ENCODE measurements at places on chromosomes 13 and 19.

- no peak for DNase-seq
- no peaks in the 10 kb centered on the region for H3K27me3 ChIP-seq
- no peaks in the 10 kb centered on the region for H3K36me3 ChIP-seq
- H3K27ac ChIP-seq, result no peak overlapping the region
Observed at GRCh38 chr19:4624733-4625362, 14.5 kb upstream of the TNFAIP8L1 start.

DNA sequence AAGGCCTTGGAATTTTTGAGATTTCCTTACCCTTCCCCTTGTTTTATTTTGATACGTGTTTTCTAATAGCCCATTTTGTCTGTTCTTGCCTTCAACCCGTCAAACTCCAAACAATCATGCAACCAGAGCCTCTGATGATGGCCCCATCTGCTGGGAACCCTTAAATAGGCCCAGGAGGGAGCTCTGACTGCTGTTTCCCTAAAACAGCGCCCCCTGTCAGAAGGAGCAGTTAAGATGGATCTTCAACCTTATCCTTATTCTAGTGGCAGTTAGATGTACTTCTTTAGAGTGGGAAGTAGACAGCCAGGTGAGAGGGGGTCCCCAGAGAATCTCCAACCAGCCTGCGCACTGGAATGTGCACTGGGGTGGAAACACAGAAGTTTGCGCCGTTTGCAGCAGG, 1031.0 kb upstream of the PCDH9 start:
- DNase-seq, result no peak
- no peaks in the 10 kb centered on the region for H3K36me3 ChIP-seq
- H3K4me3 ChIP-seq, result no peak overlapping the region
- no peaks in the 10 kb centered on the region for H3K4me1 ChIP-seq
- H3K27me3 ChIP-seq, result no peaks in the 10 kb centered on the region
- H3K27ac ChIP-seq, result no peak overlapping the region

- no peaks in the 10 kb centered on the region for H3K36me3 ChIP-seq
- no peak for DNase-seq
- no peak overlapping the region for H3K27ac ChIP-seq
- no peaks in the 10 kb centered on the region for H3K4me1 ChIP-seq
Observed at GRCh38 chr13:41939398-41939797, 21.5 kb downstream of the VWA8 start.

- no peaks in the 10 kb centered on the region for H3K36me3 ChIP-seq
- no peak for DNase-seq
- no peaks in the 10 kb centered on the region for H3K4me1 ChIP-seq
- no peak overlapping the region for H3K27ac ChIP-seq
- no peak overlapping the region for H3K4me3 ChIP-seq
Observed at GRCh38 chr13:29749401-29750182, 100.8 kb downstream of the UBL3 start.

- no peak overlapping the region for H3K4me3 ChIP-seq
- H3K36me3 ChIP-seq, result no peaks in the 10 kb centered on the region
- H3K27ac ChIP-seq, result peak overlapping the region; percentile 38
- no peaks in the 10 kb centered on the region for H3K4me1 ChIP-seq
Observed at GRCh38 chr13:24071423-24072075, 89.0 kb upstream of the SPATA13 start.

DNA sequence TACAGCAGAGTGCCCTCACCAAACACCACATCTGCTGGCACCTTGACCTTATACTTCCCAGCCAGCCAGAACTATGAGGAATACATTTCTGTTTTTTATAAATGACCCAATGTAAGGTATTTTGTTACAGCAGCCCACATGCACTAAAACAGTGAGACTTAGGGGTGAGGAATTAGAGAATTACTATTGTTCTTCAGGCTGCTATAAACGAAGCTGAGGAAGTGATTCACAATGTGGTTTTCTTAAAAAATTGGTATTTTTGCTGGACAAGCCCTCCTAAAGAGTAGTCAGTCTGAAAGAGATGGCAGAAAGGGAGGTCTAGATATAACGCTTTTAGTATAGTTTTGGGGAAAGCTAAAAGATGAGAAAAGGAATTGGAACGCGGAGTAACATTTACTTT, 101.0 kb downstream of the SLITRK6 start:
- H3K36me3 ChIP-seq, result no peaks in the 10 kb centered on the region
- no peak overlapping the region for H3K4me3 ChIP-seq
- no peak for DNase-seq
- no peaks in the 10 kb centered on the region for H3K4me1 ChIP-seq
- H3K27me3 ChIP-seq, result no peaks in the 10 kb centered on the region

DNA sequence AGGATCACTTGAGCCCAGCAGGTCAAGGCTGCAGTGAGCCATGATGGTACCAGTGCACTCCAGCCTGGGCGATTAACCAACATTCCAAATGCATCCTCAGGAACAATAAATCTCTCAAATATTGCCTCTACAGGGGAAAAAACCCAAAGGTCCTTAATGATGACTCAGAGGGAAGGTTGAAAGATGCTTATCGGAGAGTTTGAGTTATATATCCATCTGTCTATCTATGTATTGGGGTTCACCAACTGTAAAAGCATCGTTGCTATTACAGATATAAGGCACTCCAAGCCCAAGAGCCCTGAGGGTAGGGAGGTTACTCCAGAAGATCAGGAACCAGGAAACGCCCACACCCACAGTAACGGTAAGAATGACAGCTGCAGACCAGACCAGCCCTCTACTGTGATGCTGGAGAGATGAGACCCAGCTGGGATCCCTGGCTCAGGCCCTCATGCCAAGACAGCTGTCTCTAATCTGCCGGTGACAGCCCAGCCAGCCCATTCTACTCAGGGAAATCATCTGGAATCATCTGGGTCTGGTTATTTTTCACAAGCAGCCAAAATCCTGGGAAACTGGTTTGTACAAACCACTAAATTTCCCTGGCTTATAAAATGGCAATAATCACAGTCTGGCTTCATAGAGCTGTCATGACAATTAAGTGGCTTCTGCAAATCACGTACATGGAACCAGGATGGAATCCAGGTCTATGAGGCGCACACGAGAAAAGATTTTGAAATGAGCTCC, 23.8 kb downstream of the TEX101 start:
- no peak overlapping the region for H3K4me3 ChIP-seq
- H3K27ac ChIP-seq, result no peak overlapping the region
- H3K4me1 ChIP-seq, result peaks cover 4% of the 10 kb centered on the region
- no peak for DNase-seq
- no peaks in the 10 kb centered on the region for H3K36me3 ChIP-seq
- H3K27me3 ChIP-seq, result no peaks in the 10 kb centered on the region
